Right lobe of liver (tissue), 6 donors: ENCODE measurements at places on chromosomes 2 and 18.

DNA sequence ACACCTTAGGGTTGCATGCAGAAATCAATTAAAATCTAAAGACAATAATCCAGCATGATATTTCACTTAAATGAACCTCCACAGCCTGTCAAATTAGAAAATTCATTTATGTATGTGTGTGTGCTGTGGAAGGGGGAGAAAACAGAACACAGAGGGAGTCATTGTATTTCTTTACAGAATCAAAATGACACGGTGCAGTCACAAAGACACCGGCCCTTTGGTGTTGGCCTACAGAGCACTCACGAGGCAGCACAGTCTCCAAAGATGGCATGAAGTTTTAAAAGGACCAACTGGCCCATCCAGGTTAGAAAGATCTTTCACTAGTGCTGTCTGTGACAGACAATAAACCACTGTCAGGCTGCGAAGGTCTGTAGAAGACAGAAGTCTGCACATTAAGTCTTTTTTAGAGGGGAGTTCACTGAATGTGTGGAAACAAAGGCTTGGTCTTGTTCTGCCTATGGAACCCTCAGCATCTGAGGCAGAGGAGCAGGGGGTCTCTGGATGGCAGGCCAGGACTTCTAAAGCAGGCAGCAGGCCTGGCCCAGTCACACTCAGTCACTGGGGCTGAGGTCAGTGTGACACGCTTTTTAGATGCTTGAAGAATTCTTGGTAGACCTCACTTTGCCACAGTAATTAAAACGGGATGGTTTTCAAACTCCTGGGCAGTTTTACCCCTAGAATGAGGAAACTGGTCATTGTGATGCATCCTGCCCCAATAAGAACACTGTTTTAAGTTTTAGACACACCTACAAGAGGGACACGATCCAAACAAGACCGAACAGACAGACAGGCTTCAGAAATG, 184.9 kb downstream of the AFF3 start:
- DNase-seq: no peak

- no peak for DNase-seq
Observed at GRCh38 chr2:63051042-63051794, 588 bp downstream of the OTX1 start.

DNA sequence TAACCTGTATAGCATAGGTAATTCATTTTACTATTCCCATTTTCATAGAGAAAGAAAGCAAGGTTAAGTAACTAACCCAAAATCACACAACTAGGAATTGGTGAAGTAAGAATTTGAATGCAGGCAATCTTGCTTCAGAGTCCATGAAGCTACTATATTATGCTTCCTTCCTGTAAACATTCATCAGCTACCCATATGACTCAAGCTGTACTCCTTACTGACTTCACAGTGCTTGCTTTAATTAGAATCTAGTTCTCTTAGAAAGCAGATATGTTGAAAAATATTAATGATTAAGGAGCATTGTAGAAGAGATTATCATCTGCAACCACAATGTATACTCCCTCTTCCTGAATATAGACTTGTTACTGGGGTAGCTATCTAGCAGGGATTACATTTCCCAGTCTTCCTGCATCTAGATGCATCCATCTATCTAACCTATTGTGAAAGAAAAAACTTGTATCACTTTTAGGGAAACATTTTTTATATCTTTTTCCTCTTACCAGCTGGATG, 961.6 kb upstream of the CHAC2 start:
- no peak for DNase-seq

- no peak for DNase-seq
Observed at GRCh38 chr2:240211096-240211495, 70.6 kb upstream of the OTOS start.

DNA sequence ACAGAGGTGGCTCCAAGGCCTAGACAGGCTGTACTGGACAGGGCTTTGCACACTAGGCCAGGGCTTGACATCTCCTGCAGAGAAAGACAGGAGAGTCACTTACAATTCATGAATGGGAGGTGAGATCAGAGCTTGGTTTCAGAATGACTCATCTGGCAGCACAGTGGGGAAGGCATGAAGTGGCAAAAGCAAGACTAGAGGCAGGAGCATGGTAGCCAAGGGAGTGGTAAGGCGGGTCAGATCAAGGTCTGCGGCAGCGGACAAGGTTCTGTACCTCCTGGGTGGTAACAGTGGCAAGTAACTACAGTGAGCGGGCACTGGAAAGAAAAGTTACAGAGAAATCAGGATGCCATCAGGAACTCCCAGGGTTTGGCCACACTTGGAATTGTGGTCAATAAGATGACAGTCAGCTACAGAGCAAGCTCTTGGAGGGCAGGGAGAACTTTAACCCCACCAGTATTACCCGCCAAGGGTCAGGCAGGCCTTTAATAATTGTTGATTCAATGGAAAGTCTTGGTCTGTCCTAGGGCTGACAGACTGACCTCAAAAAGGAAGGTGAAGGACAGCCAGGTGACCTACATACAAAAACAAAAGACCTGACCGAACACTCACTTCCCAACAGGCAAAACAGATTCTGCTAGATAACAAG, 5.7 kb downstream of the MCFD2 start:
- no peak for DNase-seq

DNA sequence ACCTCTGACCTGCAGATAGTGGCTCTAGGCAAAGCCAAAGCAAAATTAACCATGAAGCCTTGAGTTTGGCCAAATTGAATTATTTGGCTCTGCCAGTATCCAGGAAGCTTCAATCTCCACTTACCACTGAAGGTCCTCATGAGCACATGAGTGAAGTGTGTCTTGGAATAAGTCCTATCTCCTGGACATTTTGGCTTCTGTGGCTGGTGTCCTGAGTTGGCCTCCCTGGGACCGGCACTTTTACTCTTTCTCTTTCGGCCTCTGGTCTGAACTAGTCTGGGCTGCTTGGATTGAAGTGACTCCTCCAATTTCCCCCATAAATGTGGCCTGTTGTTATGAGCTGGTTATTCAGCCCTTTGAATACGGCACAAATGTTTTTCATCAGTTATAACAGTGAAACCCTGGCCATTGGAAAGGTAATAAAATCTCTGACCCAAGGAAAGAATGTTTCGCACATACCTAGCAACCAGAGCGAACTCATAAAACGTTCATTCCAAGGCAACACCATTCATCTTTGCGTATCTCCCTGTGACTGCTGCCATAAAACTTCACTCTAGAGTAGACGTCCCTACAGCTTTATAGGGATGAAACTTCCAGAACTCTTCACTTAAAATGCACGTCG, 216.4 kb downstream of the LPIN1 start:
- DNase-seq: no peak

GRCh38 chr2:146874260-146874658, 970.6 kb upstream of the ACVR2A start:
- DNase-seq: no peak
